ENCODE measurements at places on chromosomes 2 and 18.

DNA sequence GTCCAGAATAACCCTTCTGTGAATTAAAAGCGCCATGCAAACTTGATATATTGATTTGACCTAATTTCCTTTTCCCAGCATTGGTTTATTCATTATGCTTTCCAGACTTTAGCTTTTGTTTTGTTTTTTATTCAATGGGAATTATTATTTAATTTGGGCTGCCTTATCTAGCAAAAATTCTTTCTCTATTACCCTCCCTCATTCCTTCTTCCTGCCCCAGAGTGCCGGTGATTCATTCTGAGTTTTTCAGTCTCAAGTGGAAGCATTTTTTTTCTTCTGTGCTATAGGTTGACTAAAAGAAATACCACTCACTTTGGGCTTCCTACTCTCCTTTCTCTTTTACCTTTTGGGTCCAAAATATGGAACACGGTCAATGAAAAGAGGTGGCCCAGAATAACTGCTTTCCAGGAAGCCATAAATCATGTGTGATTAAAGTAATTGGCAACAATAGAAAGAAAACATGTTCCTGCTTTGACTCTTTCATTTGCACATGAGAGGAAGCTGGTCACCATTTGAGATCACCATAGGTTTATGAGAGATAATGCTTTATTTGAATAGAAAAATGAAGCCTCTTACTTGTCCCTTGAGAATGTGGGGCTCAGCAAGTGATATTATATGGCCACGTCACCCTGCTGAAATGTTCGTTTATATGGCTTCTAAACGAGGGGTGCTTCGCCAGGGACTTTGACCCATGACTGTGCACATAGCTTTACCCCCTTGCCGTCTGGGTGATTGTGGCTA is 422.8 kb upstream of the ZEB2 start:
- DNase-seq, result no peak

DNA sequence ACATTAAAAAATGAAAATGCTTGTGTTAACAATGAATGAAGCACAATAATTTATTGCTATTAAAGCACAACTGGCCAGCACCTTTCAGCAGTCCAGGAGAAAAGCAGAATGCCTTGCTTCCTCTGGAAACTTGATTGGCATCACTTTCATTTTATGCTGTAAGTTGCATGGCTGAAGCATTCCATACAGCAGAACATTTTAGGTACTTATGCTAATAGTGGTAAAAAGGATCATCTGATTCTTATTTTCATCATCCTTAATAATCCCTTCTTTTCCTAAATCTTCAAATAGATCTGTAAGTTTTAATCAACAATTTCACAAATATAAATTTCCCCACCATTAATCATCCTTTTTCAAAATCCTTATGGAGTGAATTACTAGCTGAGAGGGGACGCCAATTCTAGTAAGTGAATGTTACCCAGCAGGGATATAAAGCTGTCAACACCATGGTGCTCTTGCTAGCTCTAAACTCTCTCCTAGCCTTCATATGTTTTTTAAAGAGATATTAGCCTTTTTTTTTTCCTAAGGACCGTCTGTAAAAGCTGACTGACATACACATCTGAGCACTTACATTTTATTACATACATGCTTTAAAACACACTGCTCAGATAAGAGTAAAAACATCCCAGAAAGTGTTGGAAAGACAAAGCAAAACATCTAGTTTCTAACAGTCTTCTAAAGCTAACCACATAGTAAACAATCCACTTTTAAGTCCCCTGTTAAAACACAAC is 5.3 kb downstream of the SATB2 start:
- DNase-seq, result peak; percentile 54

DNA sequence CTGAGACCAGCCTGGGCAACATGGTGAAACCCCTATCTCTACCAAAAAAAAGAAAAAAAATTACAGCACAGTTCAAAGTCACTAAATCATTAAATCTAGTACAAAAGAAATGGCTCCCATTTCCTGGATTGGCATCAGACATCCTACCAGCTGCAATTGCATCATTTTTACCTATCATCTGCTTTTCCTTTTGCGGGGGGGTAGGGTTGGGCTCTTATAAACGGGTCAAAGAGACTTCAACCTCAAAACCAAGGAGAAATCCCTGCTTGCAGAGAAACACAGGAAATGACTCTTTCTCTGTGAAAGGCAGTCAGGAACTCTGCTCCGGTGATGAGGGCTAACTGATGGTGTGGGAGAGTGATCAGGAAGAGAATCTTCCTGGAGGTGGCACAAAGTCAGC is 45.3 kb upstream of the RFX8 start:
- DNase-seq, result no peak

DNA sequence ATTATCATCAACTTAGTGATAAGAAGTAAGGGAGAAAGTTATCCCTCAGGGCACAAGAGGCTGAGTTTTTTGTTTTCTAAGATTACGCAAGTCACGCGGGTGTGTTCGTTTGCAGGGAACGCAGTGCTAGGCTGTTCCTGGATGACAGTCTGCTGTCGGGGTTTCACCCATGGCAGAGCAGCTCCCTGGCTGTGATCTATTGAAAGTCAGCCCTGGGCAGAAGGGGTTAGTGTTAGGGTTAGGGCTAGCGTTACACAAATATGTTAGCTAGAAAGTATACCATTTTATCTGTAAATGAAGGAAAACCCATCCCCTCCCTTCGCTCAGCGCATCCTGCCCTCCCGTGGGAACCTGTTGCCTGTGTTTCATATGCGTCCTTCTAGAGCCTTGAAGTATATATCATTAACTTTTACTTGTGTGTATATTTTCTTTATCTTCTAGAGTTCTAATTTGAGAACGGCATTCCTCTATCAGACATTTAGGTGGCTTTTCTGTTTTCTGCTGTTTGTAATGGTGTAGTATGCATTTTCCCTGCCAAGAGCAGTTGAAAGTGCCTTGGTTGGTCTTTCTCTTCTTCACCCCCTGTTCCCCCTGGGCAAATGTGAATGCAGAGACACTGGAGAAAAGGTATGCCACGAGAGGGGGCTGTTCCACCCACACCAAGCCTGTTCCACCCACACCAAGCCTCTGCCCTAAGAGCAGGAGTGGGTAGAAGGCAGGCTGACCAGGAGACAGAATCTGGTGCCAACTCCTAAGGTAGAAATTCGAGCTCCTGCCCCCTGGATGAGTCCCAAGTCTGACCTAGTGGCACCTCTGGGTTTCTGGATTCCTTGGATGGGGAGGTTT is 47.0 kb downstream of the ARMC9 start:
- no peak for DNase-seq

GRCh38 chr18:47917923-47918610 is 12.4 kb downstream of the SMAD2 start:
- no peak for DNase-seq

GRCh38 chr18:12803069-12803936 is 80.7 kb downstream of the PTPN2 start:
- no peak for DNase-seq

DNA sequence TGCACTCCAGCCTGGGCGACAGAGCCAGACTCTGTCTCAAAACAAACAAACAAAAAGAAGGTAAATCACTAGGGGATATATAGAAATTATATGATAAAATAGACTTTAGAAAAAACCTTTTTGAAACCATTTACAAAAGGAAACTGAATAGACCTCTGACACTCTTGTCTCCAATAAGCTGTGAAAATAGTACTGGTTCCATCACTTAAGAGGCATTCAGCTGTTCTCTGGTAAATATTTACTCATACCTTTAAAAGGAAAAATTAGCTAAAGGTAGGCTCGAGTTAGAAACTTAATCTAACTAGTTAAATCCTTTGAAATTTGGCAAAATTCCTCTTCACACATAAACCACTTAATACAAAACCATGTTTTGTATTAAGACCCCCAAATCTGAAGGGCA is 21.4 kb downstream of the RAB27B start:
- no peak for DNase-seq

DNA sequence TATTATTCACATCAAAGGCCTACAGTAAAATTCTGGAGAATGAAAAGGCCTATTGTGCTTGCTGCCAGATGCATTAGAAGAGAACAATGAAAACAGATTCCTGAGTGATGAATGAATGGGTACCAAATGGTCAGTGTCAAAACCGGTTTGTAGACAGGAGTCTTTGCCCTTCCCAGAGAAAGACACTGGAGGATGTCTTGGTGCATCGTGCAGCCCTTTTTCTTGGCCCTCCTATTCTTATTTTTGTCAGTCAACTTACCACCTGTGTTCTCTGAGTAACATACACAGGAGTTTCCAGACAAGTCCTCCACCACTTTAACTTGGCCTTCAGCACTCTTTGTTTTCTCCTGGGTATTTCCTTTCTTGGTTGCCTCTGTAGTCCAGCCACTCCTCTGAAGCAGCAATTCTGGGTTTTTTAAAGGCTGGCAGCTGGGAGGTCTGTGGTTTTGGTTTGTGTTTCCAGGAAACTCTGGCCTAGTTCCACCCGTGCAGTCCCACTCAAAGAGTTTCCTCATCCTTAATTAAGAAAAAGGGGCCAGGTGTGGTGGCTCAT is 29.4 kb downstream of the PSTPIP2 start:
- no peak for DNase-seq

DNA sequence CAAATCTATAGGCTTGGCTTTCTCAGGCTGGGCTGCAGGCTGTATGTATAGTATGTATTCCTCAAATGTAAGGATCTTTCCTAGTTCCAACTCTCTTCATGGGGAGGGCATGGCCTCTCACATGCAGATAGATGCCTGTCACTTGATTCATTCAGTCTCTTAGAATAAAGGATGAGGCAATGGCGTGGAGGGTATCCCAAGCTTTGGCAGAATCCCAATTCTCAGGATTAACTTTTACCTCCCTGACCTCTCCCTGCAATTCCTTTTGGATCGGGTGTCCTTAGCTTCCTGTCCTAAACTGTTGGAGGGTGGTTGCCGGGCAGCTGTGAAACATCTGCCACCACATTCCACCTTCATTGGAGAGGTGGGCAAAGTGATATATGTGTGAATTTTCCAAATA is 80.3 kb downstream of the INSIG2 start:
- DNase-seq, result no peak

- DNase-seq, result no peak
Observed at GRCh38 chr2:240566203-240567136, 1.8 kb upstream of the RNPEPL1 start.

- DNase-seq, result no peak
Observed at GRCh38 chr2:203997481-203997880, 60.9 kb downstream of the ICOS start.

DNA sequence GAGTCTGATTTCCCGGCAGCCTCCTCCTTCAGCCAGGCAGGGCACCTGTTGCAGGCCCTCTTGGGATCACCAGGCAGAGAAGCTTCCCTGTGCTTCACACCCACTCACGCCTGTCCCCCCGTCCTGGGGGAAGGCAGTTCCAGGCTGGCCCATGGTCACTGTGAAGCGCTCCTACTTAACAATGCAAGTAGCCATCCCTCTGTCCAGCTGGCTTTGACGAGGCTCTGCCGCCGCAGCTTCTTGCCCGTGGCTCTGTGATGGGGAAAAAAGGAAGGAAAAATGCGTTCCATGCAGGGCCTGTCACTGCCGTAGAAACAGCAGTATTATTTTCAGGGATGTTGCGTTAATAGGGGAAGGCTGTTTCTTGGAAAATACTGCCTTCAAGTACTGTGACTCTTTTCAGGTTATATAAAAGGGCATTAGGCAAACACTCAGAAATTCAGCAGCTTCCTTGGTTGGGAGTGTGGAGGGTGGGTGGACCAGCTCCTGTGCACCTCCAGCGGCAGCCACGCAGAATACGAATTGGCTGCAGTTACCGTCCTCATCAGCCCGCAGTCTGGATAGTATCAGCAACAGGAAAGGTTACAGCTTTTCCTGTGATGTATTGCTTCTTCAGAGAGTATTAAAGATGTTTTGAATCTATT is 232.3 kb downstream of the KLHL29 start:
- DNase-seq, result no peak

DNA sequence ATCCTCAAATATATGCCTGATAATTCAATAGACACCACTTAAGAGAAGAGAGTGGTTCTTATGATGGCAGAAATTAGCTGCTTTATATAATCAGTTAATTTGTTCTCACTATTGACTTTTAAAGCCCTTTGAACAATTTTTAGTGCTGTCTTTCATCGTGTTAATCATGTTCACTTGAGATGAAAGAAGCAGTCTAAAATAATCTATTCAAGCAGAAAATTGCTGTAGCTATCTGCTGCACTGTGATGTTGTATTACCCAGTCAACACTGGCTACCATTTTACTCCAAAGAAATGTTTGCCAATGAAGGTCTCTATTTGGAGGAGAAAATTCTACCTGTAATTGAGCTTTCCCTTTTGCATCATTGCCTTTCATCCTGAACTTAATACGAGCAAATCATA is 459.8 kb upstream of the FSIP2 start:
- no peak for DNase-seq

DNA sequence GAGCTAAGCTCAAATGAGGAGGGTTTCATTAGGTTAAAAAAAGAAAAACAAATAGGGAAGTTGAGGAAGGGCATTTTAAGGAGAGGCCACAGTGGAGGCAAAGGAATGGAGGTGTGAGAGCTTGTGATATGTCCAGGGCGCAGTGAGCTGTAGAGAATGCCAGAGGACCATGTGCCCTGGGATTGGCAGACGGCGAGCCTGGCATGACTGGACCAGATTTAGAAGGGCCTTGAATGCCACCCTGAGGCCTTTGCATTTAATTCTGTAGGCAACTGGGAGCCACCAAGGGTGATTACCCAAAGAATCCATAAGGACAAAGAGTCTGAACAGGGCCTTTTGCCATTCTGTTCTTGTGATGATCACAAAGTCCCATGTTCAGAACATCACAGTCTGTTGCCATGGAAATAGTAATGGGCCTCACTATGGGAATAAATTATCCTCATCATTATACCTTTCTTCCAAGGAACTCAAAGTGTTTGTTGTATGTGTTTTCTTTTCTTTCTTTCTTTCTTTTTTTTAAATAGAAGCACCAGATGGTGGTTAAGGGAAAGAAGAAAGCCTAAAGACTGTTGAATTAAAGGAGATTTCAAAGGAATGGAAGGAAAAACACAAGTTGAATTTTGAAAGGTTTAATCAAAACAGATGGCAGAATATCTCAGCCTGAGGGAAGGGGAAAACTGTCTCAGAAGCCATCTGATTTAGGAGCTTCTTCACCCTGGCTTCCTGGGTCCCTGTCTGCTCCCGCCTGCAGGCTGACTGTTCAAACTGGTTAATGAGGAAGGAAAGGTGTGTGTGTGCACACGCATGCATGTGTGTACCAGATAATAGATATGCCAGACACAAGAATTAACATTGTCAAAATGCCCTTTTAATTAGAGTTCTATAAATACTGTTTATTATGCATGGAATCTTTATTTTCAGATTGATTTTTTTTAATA is 31.6 kb upstream of the NCOA1 start:
- no peak for DNase-seq
